ENCODE measurements at places on chromosomes 13 and 19.

DNA sequence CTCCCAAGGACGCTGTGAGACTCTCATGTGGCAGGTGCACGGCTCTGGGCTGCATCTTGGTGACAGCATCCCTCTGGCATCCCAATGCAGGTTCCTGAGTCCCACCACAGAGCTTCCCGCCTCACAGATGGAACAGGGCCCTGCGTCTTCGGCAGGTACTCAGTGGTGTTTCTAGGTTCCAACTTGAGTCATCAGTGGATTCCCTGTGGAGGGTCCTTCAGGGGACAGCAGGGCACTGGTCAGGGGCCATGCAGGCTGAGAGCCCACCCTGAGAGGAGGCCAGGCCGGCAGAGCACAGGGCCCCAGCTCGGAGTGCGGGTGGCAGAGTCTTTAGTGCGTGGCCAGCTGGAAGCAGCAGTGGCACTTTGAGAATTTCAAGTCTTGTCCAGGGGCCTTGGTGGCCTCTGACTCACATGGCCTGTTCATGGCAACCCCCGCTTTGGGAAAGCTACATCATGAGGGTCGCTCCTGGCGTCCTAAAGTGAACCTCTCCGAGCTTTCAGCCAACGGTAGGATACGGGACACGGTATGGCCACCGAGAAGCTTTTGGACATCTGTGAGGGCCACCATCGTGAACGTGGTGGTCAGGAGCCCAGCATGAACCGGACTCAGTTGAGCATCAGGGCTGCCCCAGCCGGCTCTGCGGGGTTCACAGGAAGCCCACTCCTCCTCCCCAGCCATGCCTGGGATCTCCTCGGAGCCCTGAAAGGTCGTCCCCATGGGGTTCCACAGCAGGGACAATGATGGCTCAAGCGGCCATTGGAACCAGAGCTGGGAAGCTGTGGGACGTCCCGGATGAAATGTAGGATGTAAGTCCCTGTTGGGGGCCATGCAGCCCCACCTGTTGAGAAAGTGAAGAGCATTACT is 72.0 kb upstream of the MCF2L start:
- no peak for DNase-seq

DNA sequence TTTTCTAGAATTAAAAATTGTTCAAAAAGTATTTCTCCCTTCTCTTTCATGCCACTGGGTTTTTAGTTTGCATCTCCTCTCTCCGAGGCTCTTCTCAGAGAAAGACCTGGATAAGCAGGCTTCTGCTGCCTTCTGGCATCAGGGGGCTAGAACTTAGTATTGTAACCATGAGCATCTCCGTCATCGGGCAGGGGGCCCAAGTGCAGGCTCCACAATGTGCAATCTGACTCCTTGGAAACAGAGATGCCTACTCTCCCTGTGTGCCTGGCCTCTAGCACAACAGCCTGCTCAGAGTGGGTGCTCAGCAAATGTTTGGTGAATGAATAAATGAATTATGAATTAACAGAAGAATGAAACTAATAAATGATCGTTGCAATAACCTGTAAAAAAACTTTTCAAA is 45.6 kb upstream of the MTIF3 start:
- DNase-seq, result no peak

DNA sequence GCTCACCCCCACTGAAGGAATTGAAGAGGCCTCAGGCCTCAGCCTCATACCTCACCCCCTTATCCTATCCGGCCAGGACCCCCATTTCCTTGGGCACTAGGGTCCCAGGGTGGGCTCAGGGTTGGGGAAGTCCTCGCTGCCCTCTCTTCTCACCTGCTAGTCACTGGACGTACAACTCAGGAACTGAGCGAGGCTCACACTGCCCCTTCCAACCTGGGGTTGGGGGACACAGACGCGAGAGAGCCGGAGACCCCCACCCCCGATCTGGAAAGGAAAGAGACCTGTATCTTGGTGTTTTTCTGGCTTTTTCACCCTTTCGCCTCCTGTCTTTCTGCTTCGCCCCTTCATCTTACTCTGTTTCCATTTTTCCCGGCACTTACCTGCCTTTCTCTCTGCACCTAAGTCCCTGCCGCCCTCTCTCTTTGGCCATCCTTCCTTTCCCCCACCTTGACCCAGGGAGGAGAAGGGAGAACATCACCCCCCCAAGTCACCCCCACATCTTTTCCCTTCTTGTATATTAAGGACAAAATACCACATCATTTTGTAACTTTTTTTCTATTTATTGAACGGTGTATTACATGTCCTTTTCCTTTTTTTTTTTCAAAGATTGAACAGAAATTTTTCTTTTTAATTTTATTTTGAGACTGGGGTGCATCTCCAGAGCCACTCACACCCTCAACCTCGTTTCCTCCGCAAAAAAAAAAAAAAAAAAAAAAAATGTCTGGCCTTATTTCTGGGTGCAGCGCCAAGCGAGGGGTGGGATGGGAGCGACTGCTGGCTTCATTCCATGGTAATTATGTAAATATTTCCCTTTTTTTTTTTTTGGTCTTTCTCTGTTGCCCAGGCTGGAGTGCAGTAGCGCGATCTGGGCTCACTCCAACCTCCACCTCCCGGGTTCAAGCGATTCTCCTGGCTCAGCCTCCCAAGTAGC is 36.6 kb downstream of the ZSWIM4 start:
- no peak for DNase-seq

DNA sequence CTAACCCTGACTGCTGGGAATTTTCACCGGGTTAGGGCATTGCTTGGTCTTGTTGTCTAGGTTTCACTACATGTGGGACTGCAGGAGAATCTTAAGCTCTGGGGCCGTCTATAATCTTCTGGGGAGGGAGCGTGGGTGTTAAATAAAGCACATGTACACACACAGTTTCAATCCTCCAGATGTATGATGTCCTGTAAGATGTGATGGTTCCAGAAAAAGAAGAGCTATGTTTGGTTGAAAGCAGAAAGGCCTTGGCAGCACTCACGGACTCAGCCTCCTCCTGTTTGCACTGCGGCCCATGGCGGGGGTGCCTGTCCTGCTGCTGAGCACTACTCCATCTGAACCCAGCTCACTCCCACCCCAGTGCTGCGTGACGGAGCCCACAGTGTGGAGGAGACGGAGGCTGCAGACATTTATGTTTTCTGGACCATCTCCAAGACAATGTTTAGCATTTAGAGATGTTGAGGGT is 343.5 kb downstream of the TEX29 start:
- DNase-seq, result no peak

DNA sequence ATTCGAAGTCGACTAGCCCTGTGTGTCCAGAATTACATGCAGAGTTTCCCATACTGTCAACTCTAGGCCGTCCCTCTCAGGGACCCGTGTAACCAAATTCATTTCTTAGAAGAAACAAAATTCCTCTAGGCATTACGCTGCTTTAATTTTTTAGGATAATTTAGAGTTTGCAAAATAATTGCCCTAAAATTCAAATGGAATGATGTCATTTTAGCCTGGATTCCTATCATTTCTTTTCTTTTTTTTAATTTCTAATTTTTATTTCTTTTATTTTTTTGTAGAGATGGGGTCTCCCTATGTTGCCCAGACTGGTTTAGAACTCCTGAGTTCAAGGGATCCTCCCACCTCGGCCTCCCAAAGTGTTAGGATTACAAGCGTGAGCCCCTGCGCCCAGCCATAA is 1.3 kb upstream of the ATP4B start:
- no peak for DNase-seq

GRCh38 chr13:35356572-35356971 is 119.9 kb downstream of the MAB21L1 start:
- DNase-seq, result no peak

- DNase-seq, result no peak
Observed at GRCh38 chr19:37999309-38000213, 92.6 kb downstream of the SIPA1L3 start.

- peak; percentile 23 for DNase-seq
Observed at GRCh38 chr13:99371956-99372355, 64.8 kb upstream of the GPR183 start.

DNA sequence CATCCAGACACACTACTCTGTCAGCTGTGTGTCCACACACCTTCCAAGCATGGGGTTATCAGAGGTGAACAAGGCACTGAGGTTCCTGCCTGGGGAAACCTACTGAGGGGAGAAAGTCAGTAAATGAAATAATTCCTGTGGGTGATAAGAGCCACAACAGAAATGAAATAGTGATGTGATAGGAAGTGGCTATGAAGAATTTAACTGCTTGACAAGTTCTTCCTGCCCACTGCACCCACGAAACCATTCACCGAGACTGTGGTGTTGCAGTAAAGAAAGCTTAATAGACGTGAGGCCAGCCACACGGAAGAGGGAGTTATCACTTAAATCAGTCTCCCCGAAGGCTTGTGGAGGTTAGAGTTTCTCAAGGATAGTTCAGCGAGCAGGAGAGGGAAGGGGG is 353.1 kb downstream of the UQCRFS1 start:
- DNase-seq, result no peak

GRCh38 chr13:98839856-98840769 is 87.6 kb upstream of the SLC15A1 start:
- peak; percentile 44 for DNase-seq

- peak; percentile 20 for DNase-seq
Observed at GRCh38 chr19:48415395-48415794, 21.9 kb downstream of the GRIN2D start.

GRCh38 chr19:35399231-35399630 is 28.4 kb downstream of the GPR42 start:
- no peak for DNase-seq

- no peak for DNase-seq
Observed at GRCh38 chr19:687569-688166, 7.6 kb downstream of the PRSS57 start.

GRCh38 chr13:35978607-35979316 is 152.4 kb downstream of the DCLK1 start:
- DNase-seq, result peak; percentile 48

Data from putamen (tissue), 1 donor.